ENCODE measurements at places on chromosomes 7 and 10. TPM values are rescaled to one million over a fixed set of nuclear protein-coding genes. Genes with fewer than 3 reads are reported as not detected.

Gene CLRN3
- total RNA-seq = 0.42 TPM

Gene KAZALD1
- total RNA-seq = 27.0 TPM

Gene ASB10
- total RNA-seq = not detected

Gene CTTNBP2
- total RNA-seq = 13.1 TPM

Gene BZW2
- 70.1 TPM for total RNA-seq

Gene DYDC2
- not detected for total RNA-seq

Gene GARIN1A
- 0.79 TPM for total RNA-seq

DNA sequence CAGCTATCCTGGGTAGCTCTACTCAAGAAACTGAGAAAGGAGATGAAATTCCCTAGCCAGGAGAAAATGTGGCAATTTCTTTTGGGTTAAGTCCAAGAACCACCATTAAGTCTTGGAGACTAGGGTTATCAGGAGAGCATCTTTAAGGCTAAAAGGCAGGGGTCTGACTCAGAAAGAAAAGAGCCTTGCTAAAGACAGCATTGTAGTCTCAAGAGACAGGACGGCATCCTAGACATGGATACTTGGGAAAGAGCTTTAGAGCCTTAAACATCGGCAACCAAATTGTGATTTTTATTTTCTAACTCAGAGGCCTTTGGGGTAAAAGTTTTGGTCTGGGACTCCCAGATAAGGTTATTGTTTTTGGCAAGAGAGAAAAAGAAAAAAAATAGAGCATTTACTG, 83.1 kb downstream of the FAS start:
- no peak for DNase-seq

DNA sequence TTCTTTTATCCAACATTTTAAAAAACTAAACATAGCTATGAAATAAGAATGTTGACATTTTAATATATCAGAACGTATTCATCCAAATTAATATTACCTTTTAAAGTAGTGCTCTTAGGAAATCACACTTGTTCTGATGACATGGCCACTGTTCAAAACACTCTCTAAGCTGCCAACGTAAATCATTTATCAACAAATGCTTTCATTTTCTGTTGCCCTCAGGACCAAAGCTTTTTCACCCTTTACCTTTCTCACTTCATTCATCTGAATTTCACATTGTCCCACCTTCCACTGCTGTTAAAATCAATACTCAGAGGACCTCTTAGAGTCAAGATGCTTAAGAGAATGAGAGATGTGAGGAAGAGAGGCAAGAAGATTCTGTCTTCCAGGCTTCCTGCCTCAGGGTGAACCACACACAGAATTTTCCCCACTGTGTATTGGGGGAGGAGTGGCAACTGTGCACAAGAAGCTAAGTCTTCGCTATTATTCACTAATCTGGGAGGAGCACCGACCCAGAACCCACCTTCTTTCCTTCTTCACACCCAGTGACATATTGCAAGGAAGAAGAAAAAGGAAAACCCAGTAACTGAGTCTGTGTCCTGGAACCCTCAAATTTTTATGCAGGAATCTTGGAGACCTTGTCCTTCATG, 21.0 kb downstream of the HIBADH start:
- DNase-seq = no peak

DNA sequence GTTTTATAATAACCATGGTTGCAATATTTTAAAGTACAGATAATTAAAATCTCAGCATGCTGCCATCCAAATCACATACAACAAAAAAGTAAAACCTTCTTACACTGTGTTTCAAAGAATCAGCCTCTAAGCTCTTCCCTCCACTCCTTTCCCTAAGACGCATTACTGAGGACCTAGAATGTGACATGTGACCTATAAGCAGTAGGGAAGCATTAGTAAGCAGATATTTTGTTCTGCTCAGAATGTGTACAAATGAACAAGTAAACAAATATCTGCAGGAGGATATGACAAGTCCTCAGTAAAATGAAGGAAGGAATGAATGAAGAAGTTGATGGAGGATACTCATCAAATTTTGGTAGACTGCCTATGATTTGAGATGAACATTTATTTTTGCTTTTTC, 49.1 kb downstream of the RAB11FIP2 start:
- no peak for DNase-seq

DNA sequence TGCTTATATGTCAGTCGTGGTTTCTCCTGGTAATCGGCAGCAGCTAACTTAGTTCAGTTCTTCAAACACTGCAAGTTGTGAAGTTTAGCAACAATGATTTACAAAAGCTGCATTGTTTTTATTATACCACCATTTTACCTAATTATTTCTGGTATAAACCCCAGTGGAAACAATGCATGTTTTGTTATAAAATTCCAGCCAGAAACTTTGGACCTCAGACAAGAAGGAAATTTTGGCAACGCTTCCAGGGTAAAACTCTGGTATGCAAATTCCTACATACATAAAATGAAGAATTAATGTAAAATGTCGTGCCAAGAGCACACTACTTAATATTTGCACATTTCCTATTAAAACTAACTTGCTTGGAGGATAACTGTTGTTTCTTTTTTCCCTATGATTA, 277.4 kb upstream of the LYZL1 start:
- no peak for DNase-seq

DNA sequence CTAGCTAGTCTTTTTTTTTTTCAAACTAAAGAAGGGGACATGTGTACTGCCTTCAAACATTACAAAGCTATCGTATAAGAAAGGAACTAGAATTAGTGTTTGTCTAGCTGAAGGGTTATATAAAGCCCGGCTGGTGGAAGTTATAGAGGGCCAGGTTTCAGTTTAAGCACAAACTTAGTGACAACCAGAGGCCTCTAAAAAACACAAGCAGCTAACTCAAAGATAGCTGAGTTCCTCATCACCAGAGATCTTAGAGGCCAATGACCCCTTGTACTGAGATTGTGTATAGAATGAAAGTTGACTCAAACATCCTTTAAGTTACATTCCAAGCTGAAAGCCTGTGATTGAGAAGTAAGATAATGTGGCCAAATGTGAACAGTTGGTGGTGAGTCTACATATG, 28.1 kb upstream of the SGMS1 start:
- no peak for DNase-seq

- no peak for DNase-seq
Observed at GRCh38 chr7:17677408-17677807, 262.9 kb downstream of the SNX13 start.

GRCh38 chr10:115936926-115937767, 335.9 kb downstream of the GFRA1 start:
- no peak for DNase-seq

DNA sequence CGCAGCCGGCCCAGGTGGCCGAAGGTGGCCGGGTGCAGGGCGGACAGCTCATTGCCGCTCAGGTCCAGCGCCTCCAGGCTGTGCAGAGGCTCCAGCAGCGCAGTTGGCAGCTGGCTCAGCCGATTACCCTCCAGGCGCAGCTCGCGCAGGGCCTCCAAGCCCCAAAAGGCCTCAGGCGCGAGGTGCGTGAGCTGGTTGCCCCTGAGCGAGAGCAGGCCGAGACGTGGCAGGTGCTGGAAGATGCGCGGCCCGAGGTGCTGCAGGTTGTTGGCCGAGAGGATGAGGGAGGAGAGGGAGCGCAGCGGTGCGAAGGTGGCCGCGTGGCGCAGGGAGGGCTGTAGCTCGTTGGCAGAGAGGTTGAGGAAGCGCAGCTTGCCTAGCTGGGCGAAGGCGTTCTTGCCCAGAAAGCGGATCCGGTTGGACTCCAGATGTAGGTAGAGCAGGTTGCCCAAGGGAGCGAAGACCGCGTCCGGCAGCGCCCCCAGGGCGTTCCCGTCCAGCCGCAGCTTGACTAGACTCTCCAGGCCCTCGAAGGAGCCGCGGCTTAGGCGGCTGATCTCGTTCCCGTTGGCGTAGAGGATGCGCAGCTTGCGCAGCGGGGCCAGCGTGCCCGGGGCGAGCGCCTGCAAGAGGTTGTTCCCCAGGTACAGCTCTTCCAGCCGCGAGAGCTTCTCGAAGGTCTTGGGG, 923 bp downstream of the TRIL start:
- DNase-seq = no peak

DNA sequence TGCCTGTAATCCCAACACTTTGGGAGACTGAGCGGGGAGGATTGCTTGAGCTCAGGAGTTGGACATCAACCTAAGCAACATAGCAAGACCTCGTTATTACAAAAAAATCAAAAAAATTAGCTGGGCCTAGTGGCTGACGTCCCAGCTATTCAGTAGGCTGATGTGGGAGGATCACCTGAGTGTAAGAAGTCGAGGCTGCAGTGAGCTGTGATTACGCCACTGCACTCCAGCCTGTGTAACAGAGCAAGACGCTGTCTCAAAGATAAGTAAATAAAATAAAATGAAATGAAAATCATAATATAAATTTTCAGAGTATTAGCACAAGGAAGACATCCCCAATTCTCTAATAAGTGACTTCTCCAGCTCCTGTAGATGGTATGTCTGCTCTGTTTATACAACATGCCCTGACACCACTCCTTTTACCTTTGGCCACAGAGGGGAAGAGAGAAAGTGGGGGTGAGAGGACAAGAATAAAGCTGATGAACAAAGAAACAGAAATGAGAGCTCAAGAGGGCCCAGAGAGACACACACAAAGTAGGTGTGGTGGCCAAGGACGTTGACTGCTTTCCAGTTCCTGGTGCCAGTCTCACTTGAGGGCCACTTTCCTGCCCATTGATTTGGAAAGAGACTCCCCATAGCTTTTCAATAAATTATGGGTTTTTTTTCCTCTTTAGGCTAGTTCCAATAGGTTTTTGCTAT, 62.9 kb downstream of the PTTG1IP2 start:
- no peak for DNase-seq

DNA sequence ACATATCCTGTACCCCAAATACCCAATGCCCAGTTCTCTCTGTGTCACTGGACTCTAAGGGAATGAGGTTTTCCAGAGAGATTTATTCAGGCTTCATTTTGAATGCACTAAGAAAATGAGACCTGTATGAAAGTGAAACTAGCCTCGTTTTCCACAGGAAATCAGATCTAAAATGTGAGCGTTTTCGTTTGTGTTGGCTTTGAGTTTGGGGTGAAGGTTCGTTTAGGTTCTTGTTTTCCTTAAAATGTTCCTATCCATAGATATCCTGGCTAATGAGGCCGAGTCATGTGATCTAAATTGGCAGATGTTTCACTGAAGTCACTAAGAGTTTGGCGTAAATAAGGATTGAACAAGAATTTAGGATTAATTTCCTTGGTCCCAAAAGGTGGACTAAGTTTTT, 90.9 kb upstream of the BMPER start:
- no peak for DNase-seq

DNA sequence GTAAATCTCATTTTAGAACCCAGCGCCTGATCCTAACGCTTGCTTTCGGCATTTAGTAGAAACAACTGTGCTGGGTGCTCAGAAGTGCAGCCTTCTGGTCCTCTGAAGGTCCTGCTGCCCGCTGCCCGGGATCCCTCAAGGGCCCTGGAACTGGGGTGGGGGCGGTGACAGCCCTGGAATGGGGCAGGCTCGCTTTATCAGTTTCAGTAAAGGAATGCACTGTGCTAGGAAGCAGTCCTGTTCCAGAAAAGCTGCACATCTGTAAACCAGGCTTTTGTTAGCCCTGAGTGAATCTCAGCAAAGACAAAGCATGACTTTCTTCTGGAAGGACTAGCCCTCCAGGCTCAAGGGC, 254.6 kb downstream of the TNS3 start:
- DNase-seq = no peak

Measured in urinary bladder (tissue), 4 donors.